ENCODE measurements at places on chromosomes 11 and 22. TPM values are rescaled to one million over a fixed set of nuclear protein-coding genes. Genes with fewer than 3 reads are reported as not detected.

Gene KCNQ1
- total RNA-seq, result 34.0 TPM

DNA sequence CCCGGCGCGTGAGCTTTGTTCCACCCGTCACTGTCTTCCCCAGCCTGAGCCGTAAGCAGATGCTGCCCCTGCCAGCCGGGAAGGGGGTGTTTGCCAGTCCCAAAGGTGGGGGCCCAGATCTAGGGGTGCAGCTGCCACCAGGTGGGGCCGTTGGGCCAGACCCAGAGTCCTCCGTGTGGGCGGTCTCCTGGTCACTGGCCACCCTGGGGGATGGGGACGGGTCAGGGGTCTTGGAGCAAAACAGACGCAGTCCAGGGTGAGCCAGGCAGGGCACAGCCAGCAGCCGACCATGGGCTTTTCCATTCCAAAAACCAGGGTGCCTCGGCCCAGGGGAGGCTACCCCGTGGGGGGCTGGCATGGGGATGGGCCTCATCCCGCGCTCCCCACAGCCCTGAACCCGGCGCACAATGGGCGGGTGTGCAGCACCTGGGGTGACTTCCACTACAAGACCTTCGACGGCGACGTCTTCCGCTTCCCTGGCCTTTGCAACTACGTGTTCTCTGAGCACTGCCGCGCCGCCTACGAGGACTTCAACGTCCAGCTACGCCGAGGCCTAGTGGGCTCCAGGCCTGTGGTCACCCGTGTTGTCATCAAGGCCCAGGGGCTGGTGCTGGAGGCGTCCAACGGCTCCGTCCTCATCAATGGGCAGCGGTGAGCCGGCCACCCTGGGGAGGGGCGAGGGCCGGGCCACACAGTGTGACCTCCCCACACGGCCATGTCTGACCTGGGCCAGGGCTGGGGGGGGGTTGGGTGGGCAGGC lies 3.5 kb downstream of the MUC5B start:
- H3K4me3 ChIP-seq, result no peak overlapping the region
- H3K27me3 ChIP-seq, result no peaks in the 10 kb centered on the region
- H3K27ac ChIP-seq, result no peak overlapping the region
- no peaks in the 10 kb centered on the region for H3K36me3 ChIP-seq

DNA sequence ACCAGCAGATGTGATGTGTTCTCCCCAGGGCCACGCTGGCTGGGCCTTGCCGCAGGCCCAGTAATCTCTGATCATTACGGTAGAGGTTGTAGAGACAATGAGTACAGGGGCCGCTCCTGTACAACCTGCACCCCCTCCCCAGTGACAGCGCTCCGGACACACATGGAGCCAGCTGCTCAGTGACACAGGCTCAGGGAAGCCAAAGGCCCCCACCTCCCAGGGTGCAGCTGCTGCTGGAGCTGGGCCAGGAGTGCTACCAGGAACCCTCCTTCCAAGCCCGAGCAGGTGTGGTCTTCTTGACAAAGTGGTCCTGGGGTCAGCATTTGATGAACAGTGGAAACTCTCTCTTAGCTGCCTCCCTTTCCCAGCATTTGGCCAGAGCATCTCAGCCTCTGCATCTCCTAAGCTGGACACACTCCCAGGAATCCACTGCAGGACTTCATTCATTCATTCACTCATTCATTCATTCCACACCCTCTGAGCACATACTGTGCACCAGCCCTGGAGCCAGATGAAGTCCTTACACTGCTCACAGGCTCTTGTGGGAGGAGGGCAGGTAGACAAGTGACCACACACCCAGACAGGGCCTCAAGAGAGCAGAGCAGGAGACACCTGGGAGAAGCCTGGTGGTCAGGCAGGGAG lies 49.6 kb upstream of the MPEG1 start:
- H3K27me3 ChIP-seq, result no peaks in the 10 kb centered on the region
- H3K4me3 ChIP-seq, result no peak overlapping the region
- H3K27ac ChIP-seq, result no peak overlapping the region
- no peaks in the 10 kb centered on the region for H3K4me1 ChIP-seq
- DNase-seq, result no peak
- no peaks in the 10 kb centered on the region for H3K36me3 ChIP-seq

GRCh38 chr22:49930596-49931412 lies 12.4 kb downstream of the CRELD2 start:
- no peaks in the 10 kb centered on the region for H3K27me3 ChIP-seq
- peak; percentile 92 for DNase-seq
- peak overlapping the region; percentile 95 for H3K27ac ChIP-seq
- H3K4me1 ChIP-seq, result peaks cover 57% of the 10 kb centered on the region
- H3K4me3 ChIP-seq, result no peak overlapping the region

GRCh38 chr11:134224710-134225664 lies 516 bp downstream of the VPS26B start:
- H3K4me1 ChIP-seq, result peaks cover 34% of the 10 kb centered on the region
- DNase-seq, result peak; percentile 93
- peak overlapping the region; percentile 94 for H3K4me3 ChIP-seq
- H3K27ac ChIP-seq, result peak overlapping the region; percentile 92

Gene TEF
- 29.9 TPM for total RNA-seq

DNA sequence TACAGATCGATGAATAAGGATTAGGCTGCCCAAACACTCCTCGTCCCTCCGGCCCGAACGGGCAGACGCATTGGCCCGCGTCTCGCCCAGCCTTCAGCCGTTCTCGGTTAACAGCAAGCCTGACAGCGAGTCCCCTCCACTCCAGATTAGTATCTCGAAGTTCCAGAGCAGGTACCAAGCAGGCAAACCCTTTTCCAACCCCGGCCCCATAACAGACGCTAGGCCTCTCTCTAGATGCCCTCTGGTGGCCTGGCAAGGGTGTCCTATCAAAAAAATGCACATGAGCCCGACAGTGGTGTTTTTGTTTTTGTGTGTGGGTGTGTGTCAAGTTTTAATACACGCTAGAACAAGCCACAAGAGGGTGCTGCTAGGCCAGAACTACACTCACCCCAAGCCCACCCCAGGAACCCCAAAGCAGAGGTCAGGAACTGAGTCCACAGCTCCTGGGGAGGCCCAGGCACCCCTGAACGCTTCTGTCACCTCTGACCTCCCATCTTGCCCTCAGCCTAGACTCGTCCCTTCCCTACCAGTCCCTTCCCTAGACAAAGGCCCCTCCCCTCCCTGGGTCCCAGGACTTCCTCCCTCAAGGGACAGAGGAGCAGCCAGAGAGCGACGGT lies 658 bp upstream of the ARFGAP2 start:
- H3K27ac ChIP-seq, result peak overlapping the region; percentile 94
- no peaks in the 10 kb centered on the region for H3K27me3 ChIP-seq
- peaks cover 29% of the 10 kb centered on the region for H3K4me1 ChIP-seq
- H3K4me3 ChIP-seq, result peak overlapping the region; percentile 4

DNA sequence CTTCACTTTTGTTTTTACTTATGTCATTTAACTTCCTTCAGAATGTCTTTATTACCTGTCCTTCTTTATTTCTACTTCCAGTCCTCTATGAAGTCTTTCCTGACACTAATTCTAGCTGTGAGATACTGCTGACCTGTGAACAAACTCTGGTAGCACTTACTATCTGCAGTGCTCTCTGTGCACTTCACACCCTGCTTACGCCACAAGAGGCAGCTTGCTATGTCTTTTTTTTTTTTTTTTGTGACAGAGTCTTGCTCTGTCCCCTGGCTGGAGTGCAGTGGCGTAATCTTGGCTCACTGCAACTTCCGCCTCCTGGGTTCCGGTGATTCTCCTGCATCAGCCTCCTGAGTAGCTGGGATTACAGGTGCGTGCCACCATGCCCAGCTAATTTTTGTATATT lies 10.7 kb downstream of the STIM1 start:
- peaks cover 64% of the 10 kb centered on the region for H3K4me1 ChIP-seq
- peak overlapping the region; percentile 75 for H3K27ac ChIP-seq
- H3K4me3 ChIP-seq, result no peak overlapping the region

DNA sequence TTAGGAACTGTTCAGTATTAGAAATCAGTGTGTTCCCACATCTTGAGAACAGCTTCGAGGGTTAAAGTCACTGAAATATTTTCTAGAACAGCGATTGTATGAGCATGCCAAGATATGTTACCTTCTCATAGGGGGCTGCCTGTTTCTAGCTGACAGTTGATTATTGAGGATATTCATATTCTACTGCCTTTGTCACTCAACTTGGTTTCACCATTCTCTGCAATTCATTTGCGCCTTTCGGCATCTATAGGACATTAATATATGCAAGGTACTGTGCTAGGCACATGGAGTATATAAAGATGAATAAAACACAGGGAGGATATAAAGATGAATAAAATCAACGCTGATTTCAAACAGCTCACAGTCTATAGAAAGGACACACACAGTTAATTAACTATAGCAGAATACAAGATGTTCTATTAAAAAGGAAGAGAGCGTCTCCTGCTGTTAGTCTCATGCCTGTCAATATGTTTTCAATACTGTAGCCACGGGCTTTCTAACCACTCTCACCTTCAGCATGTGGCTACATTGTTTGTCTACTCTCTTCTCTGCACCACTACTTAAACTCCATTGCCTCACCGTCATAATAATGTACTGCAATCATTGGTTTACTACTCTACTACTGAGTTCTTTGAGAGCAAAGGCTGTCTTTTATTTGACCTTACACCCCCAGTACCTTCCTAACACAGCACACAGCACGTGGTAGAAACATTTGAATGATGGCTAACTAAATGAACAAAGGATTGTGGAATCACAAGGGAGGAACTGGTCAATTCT lies 81.9 kb downstream of the RAB30 start:
- no peak for DNase-seq
- H3K4me1 ChIP-seq, result no peaks in the 10 kb centered on the region
- H3K36me3 ChIP-seq, result no peaks in the 10 kb centered on the region
- no peak overlapping the region for H3K4me3 ChIP-seq
- H3K27me3 ChIP-seq, result no peaks in the 10 kb centered on the region
- no peak overlapping the region for H3K27ac ChIP-seq

DNA sequence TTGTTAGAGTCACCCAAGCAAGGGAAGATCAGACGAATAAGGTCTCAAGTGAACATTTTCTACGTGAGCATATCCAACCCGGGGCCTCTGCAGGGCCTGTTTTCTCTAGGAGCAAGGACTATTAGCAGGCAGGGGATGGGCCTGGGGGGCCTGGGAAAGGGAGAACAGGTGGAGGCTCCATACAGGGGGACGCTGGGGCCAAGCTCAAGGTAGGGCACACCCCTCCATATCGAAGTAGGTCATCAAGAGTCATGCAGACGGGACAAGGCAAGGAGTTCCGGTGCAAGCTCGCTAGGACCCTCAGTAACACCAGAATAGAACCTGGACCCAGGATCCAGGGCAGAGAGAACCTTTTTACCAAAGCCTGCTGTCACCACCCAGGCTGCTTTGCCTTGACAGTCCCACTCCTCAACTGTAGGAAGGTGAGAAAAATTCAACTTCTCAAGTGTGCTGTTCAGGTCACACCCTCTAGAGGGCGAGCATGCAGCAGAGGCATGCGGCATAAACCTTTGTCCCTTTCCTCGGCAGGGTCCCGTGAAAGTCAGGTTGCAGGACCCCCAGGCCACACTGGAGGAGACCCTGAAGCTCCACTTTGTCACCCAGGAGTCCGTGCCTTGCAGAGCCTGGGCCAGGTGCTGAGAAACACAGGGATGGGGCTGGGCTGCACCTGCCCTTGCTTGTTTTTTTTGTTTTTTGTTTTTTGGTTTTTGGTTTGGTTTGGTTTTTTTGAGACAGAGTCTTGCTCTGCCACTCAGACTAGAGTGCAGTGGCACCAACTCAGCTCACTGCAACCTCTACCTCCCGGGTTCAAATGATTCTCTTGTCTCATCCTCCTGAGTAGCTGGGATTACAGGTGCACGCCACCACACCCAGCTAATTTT lies 8.6 kb upstream of the APOBEC3B start:
- no peaks in the 10 kb centered on the region for H3K36me3 ChIP-seq
- no peaks in the 10 kb centered on the region for H3K27me3 ChIP-seq
- DNase-seq, result no peak
- H3K27ac ChIP-seq, result no peak overlapping the region
- H3K4me3 ChIP-seq, result no peak overlapping the region

Gene CALCB
- total RNA-seq, result not detected

GRCh38 chr11:75475767-75476650 lies 43.0 kb upstream of the KLHL35 start:
- H3K4me3 ChIP-seq, result no peak overlapping the region
- no peaks in the 10 kb centered on the region for H3K36me3 ChIP-seq
- H3K4me1 ChIP-seq, result peaks cover 36% of the 10 kb centered on the region
- peak overlapping the region; percentile 74 for H3K27ac ChIP-seq
- no peak for DNase-seq
- no peaks in the 10 kb centered on the region for H3K27me3 ChIP-seq

DNA sequence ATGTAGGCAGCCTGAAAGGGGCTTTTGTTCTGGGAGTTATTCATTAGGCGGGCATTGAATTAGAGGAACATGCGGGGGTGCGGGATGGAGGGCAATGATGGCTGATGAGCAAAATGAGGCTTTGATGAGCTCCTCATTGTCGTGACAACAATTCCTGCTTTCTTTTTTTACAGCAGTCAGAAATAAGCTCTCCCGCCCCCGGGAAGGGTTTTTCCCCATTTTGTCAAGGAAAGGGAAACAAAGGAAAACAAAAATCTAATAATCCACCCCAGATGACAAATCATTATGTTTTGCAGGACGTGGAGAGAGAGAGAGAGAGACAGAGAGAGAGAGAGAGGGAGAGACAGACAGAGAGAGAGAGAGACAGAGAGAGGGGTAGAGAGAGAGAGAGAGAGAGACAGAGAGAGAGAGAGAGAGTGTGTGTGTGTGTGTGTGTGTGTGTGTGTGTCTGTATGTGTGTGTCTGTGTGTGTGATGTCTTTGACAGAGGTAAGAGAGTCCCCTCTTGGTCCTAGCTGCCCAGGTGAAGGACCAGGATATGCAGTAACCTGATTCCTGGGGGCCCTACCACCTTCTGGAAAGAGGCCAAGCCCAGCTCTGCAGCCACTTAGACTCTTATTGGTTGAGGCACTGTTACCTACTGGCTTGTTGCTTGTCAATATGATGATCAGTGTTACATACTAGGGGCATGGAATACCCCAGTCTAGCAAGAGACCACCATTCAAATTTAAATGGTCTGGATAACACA lies 46.7 kb upstream of the PARVA start:
- no peaks in the 10 kb centered on the region for H3K36me3 ChIP-seq
- no peaks in the 10 kb centered on the region for H3K27me3 ChIP-seq
- DNase-seq, result no peak
- H3K27ac ChIP-seq, result no peak overlapping the region

- no peaks in the 10 kb centered on the region for H3K27me3 ChIP-seq
- no peaks in the 10 kb centered on the region for H3K4me1 ChIP-seq
- DNase-seq, result no peak
- H3K36me3 ChIP-seq, result no peaks in the 10 kb centered on the region
Observed at GRCh38 chr11:71059662-71060061, 192.7 kb downstream of the SHANK2 start.

Gene SEPTIN3
- total RNA-seq, result 1.6 TPM

GRCh38 chr11:68751004-68751325 lies 355 bp downstream of the TESMIN start:
- peaks cover 13% of the 10 kb centered on the region for H3K4me1 ChIP-seq
- peak; percentile 68 for DNase-seq
- no peaks in the 10 kb centered on the region for H3K27me3 ChIP-seq
- H3K27ac ChIP-seq, result peak overlapping the region; percentile 39

DNA sequence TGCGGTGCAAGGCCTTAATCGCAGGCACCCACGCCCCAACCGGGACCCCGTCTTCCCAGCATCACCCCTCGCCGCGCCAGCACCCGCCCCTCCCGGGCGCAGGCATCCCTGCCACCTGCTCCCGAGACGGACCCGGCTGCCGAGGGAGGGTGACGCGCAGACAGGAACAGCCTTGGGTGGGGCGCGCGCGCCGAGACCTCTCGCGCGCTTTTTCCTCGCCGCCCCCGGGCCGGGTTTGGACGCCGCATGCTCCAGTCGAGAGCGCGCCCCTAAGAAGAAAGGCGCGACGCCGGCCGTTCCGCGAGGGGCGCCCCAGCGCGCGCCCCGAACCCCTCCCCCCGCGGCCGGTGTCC lies 504 bp downstream of the CFL1 start:
- peak overlapping the region; percentile 77 for H3K4me3 ChIP-seq
- H3K36me3 ChIP-seq, result peaks cover 18% of the 10 kb centered on the region
- peak; percentile 93 for DNase-seq
- H3K27me3 ChIP-seq, result no peaks in the 10 kb centered on the region
- peaks cover 30% of the 10 kb centered on the region for H3K4me1 ChIP-seq

Gene CCDC87
- total RNA-seq, result 0.22 TPM

Gene SLC6A5
- not detected for total RNA-seq

All from upper lobe of left lung (tissue), 6 donors.